SHP77 treated with DMSO at 0.1 percent for 48 hours (cell line): ENCODE measurements at places on chromosomes 1 and 21.

GRCh38 chr1:230153641-230154296, 86.7 kb downstream of the GALNT2 start:
- no peak for DNase-seq

DNA sequence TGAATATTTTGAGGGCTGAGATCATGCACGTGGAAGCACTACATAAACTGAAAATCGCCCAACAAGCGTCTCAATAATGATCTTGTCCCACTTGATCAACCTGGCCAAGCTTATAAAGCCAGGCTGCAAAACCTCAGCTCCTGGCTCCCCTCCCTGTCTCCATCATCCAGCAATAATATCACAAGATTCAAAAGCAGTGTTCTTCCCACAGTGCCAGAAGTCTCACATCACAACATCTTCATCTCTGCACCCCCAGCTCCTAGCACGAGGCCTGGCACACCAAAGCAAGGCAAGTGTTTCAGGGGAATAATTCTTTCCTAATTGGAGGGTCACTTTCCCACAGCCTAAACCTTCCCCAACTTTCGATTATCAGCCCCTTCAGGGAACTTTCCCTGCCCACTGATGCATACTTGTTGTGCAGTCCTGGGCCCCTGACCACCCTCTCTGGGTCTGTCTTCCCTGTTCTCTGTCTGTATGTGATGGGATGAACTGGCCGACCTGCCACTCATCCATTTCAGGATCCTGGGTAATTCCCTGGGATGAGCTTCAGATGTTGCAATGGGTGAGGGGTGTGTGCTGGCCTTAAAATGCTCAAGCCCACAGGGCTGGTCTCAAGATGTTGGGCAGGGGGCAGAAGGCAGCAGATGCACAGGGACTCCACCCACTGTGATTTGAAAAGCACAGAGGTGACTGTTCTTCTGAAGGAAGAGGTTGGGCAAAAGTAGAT, 129.0 kb downstream of the DMRTB1 start:
- DNase-seq = no peak

DNA sequence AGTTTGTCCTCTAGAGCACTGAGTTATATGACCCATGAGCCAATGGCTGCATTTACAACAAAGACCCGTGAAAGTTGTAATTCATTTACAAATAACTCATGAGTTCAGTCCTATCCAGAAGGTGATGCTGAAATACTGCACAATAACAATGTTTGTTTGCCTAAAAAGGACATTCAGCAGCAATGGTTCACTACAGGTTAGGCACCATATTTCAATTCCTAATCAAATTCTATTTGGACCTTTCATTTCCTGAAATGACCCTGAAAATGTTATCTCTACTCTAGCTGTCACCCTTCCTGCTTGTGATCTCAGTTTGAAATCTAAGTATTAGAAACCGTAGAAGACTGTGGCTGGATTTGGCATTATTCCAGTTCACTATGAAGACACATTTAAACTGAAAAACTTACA, 191.2 kb upstream of the SAMSN1 start:
- no peak for DNase-seq

GRCh38 chr1:236400061-236400603, 6.0 kb downstream of the EDARADD start:
- no peak for DNase-seq

DNA sequence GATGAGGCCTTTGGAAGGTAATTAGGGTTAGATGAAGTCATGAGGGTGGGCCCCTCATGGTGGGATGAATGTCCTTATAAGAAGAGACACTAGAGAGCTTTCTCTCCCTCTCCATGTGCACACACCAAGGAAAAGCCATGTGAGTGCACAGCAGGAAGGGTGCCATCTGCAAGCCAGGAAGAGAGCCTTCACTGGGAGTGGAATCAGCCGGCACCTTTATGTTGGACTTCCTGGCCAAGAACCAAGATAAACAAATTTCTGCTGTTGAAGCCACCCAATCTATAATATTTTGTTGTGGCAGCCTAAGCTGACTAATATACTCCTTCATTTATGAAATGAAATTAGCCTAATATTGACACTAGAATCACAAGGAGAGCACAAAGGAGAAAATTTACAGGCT, 38.2 kb upstream of the PKP1 start:
- DNase-seq = no peak

GRCh38 chr21:33339918-33340317, 15.1 kb downstream of the IFNAR1 start:
- no peak for DNase-seq

DNA sequence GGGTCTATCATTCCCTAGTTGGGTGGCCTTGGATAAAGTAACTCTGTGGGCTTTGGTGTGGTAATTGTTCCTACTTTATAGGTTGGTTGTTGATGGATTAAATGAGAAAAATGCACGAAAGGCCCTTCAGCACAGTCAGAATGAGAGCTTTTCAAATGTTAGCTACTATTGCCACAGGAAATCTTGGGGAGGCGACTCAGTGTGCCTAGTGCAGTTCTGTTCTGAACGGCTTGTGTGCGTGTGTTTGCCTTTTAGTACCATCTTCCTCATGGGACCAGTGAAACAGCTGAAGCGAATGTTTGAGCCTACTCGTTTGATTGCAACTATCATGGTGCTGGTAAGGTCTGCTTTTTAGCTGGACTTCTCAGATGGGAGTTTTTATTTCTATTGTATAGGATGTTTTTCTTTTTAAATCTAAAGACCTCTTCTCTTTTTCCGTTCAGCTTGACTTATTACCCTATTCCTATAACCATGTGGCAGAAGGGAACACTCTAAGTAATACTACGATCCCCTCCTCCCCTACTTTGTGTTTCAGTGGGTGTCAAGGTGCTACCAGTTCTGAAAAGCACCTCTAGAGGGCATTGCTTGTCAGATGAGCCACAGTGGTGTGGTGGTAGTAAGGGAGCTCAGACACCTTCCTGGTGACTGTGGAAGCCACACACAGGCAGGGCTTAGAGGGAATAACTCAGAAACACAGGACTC, 9.2 kb downstream of the SFT2D2 start:
- peak; percentile 22 for DNase-seq

DNA sequence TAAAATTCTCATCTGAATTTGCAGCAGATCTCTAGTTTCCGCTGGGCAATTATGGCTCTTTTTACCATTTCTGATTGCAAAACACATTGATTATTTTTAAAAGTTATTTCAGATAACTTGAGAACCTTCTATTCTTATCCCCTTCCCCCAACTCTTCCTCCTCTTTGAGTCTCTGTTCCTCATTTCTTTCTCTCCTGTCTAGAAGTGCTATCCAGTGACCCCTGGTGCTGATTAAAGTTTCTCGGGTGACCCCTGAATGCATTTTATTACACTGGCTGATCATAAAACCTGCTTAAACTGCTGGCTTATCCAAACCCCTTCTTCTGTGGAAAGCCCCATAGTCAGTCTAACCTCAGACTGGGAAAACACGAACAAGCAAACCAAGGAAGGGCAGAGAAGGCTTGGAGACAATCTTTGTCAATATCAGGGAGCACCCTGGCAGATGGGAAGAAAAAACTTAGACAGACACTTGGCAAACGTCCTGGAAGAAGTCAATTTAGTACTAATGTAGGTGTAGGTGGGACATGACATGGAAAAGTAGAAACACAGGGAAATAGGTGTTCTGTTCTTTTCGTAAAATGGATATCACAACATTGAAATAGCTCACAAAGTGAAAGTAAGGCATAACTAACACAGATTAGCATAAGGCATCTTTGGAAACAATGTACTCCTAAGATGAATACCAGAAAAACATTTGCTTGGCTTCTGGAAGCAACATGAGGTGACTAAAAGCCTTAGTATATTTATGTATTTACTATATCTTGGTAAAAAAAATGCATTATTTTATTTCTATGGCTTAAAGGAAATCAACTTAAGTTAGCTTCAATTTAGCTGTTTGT, 61.4 kb downstream of the GORAB start:
- no peak for DNase-seq

DNA sequence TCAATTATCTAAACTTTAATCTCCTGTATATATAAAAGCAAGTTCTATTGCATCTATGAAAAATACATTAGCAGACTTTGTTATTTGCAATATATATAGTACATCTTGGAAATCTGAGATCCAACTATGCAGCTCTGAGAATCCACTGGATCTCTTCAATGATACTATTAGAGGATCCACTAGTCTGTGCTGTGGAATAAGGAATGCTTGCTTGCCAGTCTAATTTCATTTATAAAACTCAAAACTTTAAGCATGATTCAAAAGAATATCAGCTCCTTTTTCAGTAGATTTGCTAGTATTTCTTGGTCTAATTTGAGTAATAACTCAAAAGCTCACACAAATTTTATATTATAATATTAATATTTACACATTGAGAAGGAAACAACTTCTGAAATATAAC, 115.1 kb downstream of the SPATA6 start:
- DNase-seq = no peak

DNA sequence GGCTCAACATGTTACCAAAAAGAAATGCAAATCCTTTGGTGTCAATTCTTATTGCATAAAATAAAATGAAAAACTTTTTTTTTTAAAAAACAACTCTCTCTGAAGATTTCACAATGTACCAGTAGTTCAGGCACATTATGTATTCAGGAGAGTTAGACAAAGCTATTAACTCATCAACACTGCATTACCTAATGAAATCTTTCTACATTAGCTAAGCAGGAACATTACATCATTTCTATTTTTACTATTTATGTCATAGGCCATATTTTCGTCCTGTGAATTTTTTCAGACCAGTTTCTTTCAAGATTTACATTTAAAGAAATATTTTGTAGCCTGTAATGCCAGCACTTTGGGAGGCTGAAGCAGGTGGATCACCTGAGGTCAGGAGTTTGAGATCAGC, 366.2 kb downstream of the USH2A start:
- no peak for DNase-seq

GRCh38 chr1:86084998-86085397, 71.6 kb downstream of the COL24A1 start:
- DNase-seq = no peak

- DNase-seq = no peak
Observed at GRCh38 chr1:162996261-162996660, 72.9 kb upstream of the RGS4 start.

GRCh38 chr1:93199150-93199549, 18.6 kb downstream of the CCDC18 start:
- DNase-seq = no peak

DNA sequence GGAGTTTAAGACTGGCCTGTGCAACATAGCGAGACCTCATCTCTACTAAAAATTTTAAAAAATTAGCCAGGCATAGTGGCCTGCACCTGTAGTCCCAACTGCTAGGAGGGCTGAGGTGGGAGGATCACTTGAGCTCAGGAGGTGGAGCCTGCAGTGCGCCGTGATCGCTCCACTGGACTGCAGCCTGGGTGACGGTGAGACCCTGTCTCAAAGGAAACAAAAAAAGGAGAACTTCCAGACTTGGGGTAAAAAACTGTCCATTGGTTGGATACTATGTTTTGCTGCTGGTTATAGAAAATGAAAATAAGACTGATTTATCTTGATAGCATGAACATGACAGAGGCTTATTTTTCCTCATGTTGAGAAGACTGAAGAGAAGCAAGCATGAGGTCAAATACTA, 79.4 kb downstream of the WDR4 start:
- no peak for DNase-seq

GRCh38 chr1:27399251-27400025, 7.0 kb downstream of the GPR3 start:
- DNase-seq = no peak

- DNase-seq = no peak
Observed at GRCh38 chr1:147717706-147718097, 42.7 kb downstream of the GJA5 start.

GRCh38 chr1:236476019-236476418, 47.8 kb upstream of the LGALS8 start:
- no peak for DNase-seq

GRCh38 chr1:88327391-88328267, 356.4 kb upstream of the PKN2 start:
- DNase-seq = no peak

GRCh38 chr1:74334147-74334546, 99.0 kb downstream of the TNNI3K start:
- no peak for DNase-seq

DNA sequence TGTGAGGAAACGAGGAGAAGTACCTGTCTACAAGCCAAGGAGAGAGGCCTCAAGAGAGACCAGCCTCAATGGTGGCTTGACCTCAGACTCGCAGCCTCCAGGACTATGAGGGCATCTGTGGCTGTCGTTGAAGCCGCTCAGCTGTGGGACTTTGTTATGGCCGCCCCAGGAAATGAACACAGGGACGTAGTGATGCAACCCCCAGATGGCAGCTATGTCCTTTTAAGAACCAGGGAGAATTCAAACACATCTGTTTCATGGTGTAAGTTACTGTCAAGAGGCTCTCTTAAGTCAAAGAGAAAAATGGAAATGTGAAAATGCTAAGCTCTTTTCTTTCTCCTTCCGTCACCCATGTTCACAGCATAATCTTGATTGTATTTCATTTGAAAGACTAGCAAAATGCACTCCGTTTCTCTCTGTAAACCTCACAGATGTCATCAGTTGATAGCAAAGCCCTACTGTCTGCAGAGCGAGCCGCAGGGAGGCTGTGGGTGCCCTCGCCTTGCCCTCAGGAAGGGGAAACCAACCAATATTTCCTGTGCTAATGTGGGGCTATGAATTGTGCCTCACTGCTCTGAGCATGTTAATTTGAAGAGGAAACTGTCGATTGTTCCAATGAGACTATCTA, 21.3 kb downstream of the UBASH3A start:
- DNase-seq = no peak

GRCh38 chr1:202241376-202242079, 47.9 kb downstream of the LGR6 start:
- no peak for DNase-seq

DNA sequence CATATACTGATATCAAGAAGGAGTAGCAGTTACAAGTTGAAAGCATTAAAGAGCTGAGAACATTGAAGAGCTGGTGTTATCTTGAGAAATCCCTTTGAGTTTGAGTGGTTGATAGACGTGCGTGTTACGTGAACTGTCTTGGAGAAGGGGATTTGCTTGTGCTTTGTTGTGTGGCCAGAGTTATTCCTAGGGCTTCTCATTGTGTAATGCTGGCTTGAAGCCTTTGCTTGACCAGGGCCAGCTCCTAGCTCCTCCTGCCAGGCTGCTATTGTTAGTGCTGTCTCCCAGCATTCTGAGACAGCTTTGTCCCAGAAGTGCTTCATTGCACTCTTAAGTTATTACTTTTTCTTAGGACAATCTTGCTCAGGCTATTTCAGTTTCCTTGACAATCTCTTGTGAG, 116.2 kb upstream of the KCNK2 start:
- no peak for DNase-seq

DNA sequence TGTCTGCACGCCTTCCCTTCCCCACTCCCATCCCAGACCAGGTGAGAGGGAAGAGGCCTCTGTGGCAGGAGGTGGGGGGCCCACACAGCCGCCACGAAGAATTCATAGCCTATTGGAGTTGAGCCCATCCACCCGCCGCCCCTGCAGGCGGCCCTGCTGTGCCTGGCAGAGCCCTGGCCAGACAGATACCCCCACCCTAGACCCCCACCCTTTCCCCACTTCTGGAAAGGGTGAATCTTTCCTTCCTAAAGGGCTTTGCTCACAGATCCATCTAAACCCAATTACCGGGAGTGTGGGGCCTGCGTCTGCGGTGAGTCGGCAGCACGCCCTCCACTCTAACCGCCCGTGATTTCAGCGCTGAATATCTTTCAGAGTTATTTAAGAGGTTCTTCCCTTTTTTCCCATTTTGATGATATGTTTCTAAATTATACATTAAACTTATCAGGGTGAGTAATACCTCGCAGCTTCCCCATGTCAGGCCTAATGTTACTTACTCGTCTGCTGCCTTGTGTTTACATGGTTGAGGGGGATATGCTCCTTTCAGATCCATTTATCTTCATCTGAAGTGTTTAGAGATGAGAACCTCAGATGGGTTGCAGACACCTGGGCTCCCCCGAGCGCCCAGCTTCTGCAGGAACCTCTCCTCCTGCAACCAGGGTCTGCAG, 183.9 kb upstream of the VAMP3 start:
- DNase-seq = no peak
